ENCODE measurements at places on chromosomes 7 and 10.

DNA sequence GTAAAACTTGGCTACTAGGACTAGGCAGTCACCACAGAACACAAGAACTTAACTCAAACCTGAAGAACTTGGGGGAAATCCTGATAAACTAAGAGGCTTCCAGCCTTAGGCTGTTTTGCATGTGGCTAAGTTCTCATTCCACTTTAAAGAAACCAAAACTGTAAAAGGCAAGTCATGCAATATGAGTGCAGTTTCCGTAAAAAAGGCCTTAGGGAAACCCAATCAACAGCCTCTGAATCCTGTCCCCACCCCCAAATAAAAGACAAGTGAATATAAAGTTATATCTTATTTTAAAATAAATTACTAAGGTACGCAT is 95.1 kb downstream of the USP6NL start:
- no peak for DNase-seq

- DNase-seq = no peak
These were observed 15.3 kb upstream of the C10orf90 start for GRCh38 chr10:126685756-126686155.

DNA sequence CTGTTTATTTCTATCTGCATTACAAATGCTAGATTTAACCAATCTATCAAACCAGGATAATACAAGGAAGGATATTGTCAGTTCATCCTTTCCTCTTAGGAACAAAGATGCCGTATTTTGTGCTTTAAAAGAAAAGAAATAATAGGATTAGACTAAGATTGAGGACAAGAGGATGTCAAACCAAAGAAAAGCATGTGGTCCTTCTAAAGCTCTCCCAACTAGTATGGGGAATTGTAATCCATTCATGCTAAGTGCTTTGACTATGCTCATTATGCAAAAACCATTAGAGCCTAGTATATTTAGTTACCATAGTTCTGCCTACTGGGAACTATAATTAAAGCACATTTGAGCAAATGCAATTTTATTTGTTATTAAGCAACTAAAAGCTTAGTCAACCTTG is 280.2 kb downstream of the GRM8 start:
- DNase-seq = no peak

DNA sequence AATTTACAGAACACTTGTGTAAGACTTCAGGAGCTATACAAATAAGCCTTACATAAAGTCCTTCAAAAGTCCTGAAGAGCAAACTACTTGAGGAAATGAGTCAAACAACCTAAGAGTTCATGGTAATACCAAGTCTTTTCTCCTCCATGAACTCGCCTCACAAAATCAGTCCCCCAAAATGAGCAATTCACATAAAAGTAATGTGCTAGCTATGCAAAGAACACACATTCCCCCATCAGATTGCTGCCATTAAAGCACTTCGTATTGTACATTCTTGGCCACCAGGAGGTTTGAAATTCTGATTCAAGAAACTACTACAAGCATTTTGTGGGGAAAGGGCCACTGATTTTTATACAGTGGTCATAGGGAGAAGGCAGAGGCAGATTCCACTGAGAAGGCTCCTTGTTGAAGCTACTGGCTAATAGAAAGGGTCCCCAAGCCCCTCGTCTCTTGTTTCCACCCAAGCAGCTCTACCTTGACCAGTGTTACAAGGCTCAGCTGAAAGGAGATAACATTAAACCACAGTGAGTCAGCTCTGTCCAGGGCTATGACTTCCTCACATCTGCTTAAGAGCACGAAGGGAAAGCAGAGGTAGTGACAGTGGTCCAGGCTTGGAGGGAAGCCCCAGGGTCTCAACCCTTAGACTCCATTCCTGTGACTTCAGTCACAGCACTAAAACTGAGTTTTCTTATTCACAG is 115.2 kb upstream of the CDK1 start:
- DNase-seq = no peak

DNA sequence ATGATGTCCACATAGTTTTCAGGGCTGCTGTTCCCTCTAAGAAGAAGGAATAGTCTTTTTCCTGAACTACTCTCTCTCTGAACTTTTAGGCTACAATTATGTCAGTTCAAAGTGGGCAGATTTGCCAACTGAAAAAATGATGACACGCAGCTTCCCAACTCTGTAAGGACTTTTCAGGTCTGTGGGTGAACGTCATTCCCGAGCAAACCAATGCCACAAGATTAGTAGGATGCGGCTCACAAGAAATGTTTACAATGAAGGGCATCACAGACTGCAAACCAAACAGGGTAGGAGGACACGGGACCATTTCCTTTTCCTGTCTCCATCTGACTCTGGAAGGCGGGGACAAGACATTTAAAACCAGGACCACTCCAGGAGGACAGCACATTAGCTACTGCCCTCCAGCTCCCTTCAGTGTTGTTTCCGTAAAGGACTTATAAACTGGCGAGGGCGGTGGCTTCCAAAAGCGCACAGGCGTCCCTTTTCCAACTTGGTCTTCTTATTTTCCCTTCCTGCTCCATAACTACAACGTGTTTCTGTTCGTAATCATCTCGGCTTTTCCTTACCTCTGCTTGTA is 539 bp upstream of the MKLN1 start:
- DNase-seq = peak; percentile 43

GRCh38 chr10:77574438-77574837 is 63.2 kb downstream of the KCNMA1 start:
- DNase-seq = no peak

- DNase-seq = no peak
These were observed 10.9 kb downstream of the HPSE2 start for GRCh38 chr10:99224766-99225165.

- no peak for DNase-seq
These were observed 183.5 kb upstream of the PHYHIPL start for GRCh38 chr10:58992830-58993460.

- no peak for DNase-seq
These were observed 62.4 kb upstream of the NANOS1 start for GRCh38 chr10:118967160-118967559.

DNA sequence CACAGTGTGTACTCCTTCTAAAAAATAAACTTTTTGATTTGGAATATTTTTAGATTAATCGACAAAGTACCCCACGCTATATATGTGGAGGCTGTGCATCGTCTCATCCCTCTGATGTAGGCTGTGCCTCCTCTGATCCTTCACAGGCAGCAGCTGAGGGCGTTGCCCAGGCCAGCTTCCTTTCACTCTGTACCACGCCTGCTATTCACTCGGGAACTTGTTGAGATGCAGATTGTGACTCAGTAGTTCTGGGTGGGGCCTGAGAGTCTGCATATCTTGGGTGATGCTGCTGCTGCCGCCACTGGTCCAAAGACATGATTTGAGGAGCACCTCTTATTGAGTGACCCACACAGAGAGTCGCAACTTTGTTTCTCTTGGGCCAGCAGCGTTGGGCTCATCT is 7.9 kb upstream of the C10orf120 start:
- DNase-seq = no peak

DNA sequence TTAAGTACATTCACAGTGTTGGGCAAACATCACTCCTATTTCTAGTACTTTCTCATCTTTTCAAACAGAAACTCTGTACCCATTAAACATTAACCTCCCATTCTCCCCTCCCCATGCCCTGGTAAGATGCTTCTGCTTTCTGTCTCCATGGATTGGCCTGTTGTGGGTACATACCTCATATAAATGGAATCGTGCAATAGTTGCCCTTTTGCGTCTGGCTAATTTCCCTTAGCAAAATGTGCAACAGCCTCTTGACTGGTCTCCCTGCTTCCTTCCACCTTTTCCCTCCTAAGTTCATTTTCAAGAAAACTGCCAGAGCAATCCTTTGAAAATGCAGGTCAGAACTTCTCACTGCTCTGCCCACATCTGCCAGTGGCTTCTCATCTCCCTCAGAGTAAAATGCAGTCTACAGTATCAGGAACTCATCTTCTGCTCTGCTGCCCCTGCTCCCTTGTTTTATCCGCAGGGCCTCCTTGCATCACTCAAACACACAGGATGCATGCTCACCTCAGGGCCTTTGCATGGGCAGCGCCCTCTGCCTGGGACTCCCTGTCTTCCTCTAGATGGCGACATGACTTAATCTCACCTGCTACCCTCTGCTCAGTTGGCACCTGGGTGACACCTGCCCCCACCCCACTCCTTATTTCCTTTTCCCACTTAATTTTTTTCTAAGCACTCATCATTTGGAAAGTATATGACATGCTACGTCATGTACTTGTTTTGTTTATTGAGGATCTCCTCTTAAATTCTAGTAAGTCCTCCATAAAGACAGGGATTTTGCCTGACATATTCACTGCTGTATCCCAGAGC is 44.3 kb upstream of the ECHDC3 start:
- DNase-seq = no peak

DNA sequence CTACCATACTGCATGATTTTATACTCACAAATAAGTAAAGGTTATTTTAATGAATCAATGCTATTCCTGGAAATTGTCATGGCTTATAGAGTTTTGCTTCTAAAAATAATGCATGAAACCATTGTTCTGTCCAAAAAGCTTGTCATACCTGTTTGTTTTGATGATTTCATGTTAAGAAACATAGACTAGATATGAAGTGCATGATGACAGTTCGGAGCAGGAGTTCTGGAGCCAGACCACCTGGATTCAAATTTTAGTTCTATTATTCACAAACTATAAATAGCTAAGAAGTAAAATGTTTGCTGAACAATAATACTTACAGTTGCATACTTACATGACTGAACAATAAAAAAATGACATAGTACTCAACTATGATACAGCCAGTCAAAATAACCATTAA is 107.0 kb upstream of the AKR1E2 start:
- DNase-seq = no peak

- DNase-seq = no peak
These were observed 350.0 kb upstream of the GALNT17 start for GRCh38 chr7:70781922-70782311.

GRCh38 chr7:108136191-108136688 is 6.1 kb upstream of the LAMB4 start:
- DNase-seq = no peak

- DNase-seq = no peak
These were observed 225.3 kb upstream of the INHBA start for GRCh38 chr7:41928166-41928565.

- DNase-seq = no peak
These were observed 549.6 kb downstream of the INHBA start for GRCh38 chr7:41153268-41153667.

GRCh38 chr7:127629268-127629854 is 11.4 kb upstream of the PAX4 start:
- DNase-seq = peak; percentile 86

GRCh38 chr7:158378978-158379377 is 208.6 kb downstream of the PTPRN2 start:
- DNase-seq = no peak

DNA sequence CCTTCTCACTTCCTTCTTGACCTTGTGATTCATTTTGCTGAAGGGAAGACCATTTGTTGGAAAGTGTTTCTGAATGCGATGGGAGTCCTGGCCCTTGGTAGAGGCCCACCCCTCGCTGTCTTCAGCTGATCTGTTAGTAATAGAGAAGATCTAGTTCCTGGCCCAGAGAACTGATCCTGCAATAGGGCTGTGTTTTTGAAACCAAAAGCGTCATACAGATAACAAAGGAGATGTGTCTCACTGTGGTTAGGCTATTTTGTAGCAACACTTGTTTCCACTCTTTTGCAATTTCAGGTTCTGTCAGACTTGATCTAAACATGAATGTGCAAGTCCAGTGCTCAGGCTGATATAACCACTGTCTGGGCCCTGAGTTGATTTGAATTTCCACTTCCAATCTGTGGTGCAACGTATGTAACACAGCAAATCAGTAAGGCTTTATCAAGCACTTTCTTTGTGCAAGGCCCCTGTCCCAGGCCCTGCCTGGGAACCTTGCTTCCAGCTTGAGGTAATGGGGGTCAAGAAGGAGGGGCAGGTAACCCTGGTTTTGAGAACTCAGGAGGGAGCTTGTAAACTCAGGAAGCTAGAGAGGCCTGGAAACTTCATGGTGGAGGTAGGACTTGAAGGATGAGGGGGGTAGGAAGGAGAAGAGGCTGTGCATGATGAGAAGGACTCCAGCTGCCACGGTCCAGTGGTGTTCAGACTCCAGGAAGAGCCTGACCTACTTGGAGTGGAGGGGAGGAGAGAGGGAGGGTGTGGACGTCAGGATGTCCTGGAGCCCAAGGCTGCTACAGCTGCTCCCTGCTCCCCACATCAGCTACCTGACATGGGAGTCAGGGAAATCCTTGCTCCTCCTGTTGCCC is 42.2 kb upstream of the SRGN start:
- no peak for DNase-seq

DNA sequence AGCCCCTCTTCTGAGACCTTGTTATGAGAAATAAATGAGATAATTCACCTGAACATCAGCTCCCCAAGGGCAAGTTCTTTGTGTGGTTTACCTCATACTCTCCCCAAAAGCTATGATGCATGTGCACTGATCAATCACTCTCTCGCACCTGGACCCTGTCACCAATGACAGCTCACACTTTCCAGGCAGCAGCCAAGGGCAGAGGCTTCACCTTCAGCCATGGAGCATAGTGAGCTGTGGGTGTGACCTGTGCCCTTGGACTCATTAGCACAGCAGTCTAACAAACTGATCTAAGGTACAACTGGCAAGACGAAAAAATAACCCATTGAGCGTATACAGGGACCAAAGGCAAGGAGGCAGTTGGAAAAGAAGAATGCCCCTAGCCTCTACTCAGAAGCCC is 17.0 kb downstream of the PDE1C start:
- no peak for DNase-seq

DNA sequence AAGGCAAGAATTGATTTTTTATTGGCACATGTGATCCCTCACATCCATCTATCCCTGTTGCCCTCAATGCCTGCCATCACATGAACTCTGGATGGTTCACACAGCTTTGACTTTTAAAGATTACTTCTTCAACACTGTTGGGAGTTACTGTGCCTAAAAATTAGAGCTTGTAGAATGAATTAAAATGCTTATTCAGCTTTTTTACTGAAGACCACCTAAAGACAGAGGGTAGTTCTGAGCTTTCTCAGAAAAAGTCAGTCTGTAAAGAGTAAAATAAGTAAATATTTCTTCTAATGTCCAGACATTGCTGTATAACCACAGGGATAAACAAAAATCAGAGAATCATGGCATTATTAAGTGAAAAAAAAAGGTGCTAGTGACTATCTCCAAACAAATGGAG is 93.3 kb upstream of the CSTF2T start:
- DNase-seq = no peak

DNA sequence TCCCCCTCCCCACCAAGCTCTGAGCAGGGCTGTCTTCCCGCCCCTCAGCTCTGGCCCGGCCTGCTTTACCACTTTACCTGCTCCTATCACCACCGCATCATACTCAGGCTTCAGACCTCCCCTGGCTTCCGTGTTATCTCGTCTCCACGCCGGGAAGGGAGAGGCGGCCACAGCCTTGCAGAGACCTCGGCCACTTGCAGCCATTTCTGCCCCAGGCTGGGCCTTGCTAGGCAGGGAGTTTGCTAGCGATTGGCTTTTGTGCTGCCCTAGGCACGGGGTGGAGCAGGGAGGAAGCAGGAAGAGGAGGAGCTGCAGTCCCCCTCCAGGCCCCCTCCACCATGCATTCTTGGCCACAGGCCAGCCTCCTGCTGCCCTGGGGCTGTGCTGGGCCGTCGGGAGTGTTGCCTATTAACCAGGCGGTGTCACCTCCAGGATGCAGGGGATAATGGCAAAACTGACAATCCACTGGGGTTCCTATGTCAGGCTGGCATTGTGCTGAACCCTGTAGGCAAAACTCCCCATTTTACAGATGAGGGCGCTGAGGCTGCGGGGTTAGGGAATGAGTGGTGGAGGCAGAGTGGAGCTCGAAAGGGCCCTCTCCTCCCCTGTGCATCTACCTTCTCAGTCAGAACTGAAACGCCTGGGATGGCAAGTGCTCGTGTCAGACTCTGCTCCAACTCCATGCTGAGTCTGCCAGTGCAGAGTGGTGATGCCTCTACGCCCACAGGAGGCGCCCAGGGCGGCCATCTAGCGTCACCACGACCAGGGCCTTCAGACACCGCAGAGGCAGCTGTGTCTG is at the start of gene PYROXD2:
PYROXD2 (minus strand) TSS at position 251 of the 799 bp plus-strand sequence; CDS start at position 204, 47 bp downstream.
- DNase-seq = peak; percentile 96

GRCh38 chr7:42238709-42239366 is 1.8 kb upstream of the GLI3 start:
- peak; percentile 55 for DNase-seq

All from H7 (cell line).